ENCODE measurements at places on chromosomes 7 and 10.

DNA sequence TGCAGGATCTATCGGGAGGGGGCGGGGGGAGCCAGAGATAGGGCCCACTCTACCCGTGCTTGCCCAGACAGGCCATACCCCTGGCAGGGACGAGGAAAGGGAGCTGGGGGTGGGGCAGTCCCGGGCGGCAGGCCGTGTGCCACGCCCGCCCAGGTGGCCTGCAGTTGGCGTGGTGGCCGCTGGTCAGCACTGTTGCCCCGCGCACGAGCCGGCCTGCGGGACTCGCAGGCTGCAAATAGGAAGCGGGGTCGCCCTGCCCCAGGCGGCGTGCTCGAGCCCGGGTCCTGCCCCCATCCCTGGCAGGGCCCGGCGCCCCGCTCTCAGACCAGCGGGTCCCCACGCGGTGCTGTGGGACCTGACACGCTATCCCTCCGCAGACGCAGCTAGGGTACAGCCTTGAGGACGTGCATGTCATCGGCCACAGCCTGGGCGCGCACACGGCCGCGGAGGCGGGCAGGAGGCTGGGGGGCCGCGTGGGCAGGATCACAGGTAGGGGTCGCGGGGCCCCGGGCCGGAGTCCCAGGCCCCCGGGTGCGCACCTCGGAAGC lies 6.7 kb downstream of the PNLIPRP2 start:
- peak; percentile 92 for DNase-seq

DNA sequence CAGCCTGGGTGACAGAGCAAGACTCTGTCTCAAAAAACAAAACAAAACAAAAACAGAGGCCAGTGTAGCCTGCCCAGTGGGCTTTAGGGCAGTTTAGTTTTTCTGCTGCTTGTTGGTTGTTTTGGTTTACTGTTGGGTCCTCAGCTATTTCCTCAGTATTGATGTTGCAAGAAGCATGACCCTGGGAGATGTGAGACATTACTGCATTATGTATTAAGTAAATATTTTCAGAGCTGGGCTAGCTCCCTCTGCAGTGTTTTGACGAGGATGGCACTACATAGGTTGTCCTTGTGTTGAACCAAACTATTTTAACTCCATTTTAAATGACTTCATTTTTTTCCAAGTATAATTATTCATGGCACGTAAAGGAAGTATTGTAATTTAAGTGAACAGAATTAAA lies 4.8 kb downstream of the AKAP9 start:
- no peak for DNase-seq

DNA sequence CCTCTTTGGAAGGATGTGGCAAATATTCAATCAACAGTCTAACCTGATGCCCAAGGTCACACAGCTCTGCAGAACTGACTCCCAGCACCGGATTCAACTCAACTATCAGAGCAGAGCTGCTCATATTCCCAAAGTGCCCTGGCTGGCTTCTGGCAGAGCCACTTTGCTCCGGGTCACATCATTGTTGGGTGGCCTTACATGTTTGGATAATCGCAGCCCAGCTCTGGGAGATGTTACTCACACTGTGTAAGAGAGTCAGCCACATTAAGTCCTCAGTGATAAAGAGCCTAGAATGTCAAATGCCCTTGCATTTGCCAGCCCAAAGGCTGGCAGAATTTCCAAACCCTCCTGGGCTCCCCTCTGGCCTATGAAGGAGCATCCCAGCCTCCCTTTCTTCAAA lies 79.8 kb upstream of the PDE1C start:
- DNase-seq: no peak

- DNase-seq: no peak
Measured at GRCh38 chr7:92528958-92529264, 316 bp downstream of the RBM48 start.

DNA sequence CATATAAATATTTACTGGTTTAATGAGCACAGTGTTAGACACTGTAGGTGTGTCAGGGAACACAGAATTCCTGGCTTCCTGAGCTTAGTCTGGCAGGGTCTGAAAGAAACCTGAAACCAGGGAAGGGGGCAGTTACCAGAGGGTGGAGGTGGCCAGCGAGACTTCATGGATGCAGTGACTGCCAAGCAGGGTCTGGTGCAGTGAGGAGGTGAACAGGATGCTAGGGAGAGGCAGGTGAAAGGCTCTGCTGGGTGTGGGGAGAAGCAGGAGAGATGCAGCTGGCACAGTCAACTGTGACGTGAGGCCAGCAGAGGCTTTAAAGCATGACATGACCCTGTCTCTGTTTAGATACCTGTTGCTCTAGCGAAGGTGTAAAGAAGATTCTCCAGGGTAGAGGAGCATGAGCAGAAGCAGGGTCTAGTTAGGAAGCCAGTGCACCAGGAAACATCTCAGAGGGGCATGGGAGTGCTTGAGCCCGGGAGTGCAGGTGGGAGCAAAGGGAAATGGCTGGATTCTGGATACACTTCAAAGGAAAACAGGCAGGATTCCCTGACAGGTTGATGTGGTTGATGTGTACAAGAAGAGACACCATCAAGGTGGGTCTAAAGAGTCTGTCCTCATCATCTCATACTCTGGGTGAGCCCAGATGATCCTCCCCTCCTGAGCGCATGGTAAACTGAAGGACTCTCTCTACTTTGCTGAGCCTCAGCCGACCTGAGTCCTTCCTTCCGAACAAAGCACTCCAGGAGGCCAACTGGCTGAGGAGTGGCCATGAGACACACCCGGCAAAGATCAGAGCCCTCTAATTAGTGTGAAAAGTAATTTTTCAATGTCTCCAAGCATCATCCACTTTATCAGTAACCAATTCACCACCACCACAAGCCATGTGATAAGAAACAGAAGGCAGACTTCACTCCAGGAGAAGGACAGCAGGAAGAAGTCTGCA lies 186.8 kb downstream of the COBL start:
- no peak for DNase-seq

GRCh38 chr10:11698691-11699549 lies 43.3 kb upstream of the ECHDC3 start:
- no peak for DNase-seq

All from iPS-NIHi11 (cell line).